NCI-H187 treated with DMSO at 0.1 percent for 48 hours (cell line): ENCODE measurements at places on chromosomes 2 and 18.

DNA sequence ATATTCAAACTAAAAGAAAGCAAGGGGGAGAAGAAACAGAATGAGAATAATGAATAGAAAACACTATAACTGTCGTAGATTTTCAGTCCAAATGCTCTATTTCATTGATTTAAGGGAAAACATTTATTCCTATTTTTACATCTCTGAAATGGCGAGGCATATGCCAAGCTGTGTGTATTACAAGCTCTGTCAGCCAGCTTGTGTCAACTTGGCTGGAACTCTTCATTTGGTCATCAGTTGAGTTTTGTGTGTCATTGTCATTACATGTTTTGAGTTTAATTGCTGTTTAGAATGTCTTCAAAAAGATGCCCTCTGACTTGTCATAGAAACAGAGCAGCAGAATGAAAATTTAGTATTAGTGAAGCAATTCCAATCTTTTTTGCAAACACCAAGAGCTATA, 8.1 kb upstream of the IL37 start:
- DNase-seq, result no peak

- DNase-seq, result no peak
Observed at GRCh38 chr18:62914871-62915392, 199.6 kb downstream of the PHLPP1 start.

DNA sequence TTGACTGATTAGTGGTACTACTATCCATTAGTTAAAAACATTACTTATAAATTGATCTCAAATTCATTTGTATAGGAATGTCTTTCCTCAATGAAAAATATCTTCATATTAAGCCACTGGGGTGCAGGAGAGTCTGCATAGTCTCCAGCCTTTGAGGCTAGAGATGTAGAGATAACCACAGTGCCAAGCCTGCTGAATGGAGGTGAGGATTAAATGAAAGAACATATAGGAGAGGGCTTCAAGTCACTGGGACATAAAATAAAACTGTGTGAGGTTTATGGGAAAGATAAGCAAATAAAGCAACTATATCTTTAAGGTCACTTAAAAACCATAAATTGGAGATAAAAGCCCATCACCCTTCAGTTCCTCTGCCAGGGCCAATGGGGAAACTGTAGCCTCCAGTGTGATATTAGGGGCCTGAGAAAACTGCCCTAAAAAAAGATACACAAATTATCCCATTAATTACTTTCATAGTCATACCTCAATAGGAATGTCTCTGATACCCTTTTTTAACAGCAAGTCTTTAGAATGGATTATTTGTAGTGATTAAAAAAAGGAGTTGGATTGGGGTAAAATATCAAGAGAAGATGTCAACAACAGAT, 27.6 kb downstream of the GALNT3 start:
- no peak for DNase-seq

GRCh38 chr2:128454980-128455720, 136.5 kb upstream of the HS6ST1 start:
- DNase-seq, result no peak

- no peak for DNase-seq
Observed at GRCh38 chr2:229370509-229370908, 99.4 kb upstream of the PID1 start.

GRCh38 chr2:119416299-119416923, 15.2 kb upstream of the TMEM37 start:
- no peak for DNase-seq

GRCh38 chr2:168499500-168499899, 43.4 kb downstream of the CERS6 start:
- no peak for DNase-seq

DNA sequence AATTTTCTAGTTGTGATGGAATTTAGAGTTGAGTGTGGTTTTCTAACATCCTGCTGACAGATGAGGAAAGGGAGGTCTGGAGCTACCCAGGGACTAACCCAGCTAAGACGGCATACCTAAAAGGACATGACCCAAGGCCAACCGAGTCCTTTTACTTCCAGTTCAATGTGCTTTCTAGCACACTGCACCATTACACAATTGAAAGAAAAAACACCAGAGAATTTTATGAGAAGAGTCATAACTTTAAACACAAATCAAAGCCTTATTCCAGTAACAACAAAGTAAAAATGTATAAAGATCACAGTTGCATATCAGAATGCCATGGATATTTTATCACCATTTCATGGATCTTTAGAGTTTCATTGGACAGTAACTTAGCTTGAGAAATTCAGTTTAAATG, 480.3 kb downstream of the MEIS1 start:
- no peak for DNase-seq

- no peak for DNase-seq
Observed at GRCh38 chr2:193963472-193964119, 1693.4 kb upstream of the SLC39A10 start.

GRCh38 chr2:112870841-112871835, 34.6 kb upstream of the IL1B start:
- no peak for DNase-seq

DNA sequence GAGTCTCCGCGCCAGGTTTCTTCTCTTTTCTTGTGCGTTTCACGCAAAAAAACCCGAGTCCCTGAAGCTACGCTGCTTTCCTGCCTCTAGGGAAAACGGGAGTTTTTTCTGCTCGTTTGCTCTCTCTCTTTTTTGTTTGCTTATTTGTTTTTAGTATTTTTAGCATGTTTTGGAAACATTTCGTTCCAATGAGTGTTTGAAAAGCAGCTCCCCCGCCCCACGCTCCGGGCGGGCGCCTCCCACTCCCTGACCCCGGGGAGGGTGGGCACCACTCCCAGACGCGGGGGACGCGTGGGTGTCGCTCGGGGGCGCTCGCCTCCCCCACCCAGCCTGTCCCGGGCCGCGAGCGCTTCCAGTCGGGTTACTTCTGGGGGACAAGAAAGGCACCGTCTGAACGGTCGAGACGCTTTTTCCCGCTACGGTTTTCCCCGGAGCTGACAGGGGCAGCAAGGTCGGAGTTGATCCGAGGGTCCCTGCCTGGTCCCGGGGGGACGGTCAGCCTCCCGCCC, 446 bp upstream of the EFHD1 start:
- DNase-seq, result no peak

DNA sequence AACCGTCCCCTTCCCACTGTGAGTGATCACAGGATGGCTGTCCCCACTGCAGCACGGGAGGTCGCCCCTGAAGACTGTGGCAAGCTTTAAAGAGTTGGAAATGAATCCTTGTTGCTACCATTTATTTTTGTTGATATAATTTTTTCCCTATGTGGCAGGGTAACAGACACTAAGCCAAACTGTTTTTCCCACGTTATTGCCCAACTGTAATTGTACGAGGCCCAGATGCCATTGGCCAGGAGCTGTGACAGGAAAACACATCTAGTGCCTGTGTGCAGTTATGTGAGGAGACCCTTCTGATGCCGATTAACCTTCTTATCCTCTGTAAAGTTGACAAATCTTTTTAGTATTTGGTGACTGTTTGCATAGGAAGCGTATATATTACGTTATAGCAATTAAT, 44.2 kb downstream of the MRPS9 start:
- DNase-seq, result no peak

DNA sequence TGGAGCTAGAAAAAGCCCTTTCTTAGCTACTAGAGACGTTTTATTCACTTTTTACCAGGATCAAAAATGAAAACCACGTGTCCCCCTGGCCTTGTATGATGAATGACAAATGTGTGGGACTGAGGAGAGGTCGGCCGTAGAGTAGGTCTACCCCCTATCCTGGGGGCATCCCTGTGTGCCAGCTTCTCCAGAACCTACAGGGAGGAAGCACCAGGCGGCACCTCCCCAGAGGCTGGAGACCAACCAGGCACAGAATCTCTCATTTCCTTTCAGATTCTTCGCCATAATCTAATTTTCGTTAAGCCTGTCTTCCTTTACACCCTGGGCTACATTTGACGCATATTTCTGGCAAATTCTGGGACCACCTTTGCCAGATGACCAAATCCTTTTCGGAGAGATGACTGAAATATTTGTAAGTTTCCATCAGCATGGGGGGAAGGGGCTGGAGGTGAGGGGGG, 15.9 kb downstream of the TWIST2 start:
- no peak for DNase-seq

- no peak for DNase-seq
Observed at GRCh38 chr2:195395362-195395761, 261.7 kb upstream of the SLC39A10 start.

DNA sequence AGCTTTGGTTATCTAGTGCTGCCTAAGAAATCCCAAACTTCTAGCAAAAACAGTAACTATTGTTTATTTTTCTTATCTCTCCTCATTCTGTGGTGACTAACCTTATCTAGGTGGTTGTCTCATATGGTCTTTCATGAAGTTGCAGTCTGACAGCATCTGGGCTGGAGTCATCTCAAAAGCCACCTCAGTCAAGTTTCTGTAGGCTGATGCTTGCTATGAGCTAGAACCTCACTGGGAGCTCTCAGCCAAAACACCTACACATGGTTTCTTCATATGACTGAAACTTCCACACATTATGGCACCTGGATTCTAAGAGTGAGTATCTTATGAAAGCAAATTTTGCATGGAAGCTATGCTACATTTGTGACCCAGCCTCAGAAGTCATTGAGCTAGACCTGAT, 596.4 kb upstream of the VRK2 start:
- no peak for DNase-seq

DNA sequence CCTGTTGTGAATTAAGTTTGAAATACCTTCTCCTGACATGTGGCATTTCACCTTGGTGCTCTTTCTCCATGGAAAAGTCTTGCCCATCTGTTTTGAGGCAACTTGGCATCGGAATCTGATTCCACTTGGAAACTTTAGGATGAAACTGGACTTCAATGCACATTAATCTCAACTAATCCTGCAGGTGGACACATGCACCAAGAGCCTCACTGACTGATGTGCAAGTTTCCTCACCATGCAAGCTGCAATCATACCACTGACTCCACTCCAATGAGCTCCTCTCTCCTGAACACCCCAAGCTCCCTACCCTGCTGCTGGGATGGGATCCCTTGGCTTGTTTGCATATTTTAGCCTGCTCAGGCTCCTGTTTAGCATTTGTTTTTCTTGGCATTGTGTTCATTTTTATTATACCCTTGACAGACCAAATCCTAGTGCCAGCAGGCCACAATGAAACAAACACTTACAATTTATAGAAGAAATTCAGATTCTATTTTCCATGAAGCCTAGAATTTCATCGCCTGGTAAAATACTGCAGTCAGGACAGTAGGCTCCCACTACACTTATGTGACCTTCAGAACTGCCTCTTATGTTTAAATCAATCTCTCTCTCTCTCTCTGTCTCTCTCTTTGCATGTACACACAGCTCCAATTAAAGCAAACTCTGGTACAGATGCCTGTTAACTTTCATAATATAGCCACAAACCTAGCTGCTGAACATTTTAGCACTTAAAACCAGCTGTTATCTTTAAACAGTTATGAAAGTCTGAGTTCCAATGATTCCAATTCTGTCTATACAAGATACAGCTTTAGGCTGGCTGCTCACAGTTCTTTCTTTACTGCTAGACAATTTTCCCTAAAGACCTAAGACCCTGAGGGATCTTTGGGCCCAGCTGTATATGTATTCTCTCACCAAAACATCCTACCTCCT, 141.5 kb downstream of the OSR1 start:
- DNase-seq, result no peak

- no peak for DNase-seq
Observed at GRCh38 chr2:218257390-218257981, 3.3 kb upstream of the GPBAR1 start.

DNA sequence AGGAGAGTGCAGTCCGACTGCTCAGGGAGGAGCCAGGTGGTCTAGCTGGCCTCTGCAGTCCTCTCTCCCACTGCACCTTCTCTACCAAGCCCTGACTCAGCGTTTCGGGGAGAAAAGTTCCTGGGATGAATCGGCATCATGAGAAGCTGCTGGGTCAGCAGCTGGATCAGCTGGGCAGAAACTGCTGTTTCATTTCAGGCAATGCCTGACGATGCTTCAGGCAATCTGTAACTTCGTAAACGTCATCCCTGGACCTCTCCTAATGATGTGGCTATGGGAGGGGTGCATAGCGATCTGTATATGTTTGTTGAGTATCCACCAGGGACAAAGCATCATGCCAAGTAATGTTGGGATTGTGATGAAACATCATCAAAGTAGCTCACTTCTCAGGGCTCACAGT, 20.7 kb downstream of the LIPG start:
- no peak for DNase-seq

DNA sequence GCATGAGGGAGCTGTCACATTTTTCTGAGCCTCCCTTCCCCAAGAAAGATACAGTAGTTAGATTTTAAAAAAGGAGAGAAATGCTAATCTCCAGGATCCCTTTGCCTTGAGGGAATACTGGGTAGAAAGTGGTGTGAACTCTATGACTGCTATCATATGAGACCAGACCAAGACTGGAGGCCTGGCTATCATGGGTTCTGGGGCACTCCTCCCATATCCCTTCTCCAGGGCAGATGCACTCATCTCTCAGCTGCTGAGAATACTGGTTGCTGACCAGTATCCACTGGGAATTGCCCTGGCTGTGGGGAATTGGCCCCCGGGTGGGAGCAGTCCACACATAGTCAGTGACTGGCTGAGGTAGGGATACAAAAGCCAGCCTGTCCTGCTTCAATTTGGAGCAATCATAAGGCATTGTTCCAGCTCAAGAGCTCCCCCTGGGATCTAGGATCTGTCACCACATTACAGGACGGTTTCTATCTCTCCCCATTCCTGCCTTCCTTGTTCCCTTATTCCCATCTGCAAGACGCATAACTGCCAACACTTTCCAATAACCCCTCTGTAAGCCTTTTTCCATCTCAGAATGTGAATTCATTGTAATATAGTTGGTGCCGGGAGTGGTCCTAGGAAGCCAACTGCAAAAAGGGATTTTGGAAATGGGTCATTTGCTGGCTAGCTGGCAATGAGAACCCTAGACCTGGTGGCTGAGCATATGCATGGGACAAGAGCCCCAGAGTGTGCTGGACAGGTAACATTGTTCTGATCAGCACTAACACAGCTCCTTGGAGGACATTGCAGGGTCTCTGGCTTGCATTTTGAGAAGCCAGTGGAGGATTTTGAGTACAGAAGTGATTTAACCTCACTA, 35.4 kb upstream of the REEP1 start:
- DNase-seq, result no peak

GRCh38 chr2:120959426-120959825, 223.8 kb downstream of the GLI2 start:
- no peak for DNase-seq

DNA sequence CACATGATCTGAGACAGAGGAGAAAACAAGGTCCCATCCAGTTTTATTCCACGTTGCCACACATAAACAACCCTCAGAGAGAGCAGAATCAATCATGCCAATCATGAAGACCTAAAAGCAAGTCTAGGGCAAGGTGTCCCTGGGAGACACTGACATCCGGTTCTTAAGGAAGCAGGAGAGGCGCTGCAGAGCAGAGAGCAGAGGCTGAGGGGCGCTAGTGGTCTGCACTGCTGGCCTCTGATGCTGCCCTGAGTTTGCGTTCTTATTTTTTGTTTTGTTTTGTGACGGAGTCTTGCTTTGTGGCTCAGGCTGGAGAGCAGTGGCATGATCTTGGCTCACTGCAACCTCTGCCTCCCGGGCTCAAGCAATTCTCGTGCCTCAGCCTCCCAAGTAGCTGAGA, 83.3 kb downstream of the SMIM21 start:
- DNase-seq, result no peak

DNA sequence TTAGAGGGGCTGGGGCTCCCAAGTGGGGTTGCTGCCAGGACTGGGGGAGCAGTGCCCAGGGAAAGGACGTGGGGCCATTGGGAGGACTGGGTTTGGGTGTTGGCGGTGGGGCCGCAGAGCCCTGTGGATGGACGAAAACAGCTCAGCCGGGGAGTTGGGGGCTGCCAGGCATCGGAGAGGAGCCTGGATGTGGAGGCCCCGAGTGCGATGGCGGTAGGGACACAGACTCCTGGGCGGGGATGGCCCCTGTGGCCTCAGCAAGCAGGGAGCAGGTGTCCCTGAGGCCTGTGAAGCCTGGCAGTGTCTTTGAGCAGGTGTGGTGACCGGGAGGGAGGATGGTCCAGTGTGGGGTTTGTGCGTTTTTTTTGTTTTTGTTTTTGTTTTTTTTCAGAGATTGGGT, 13.3 kb downstream of the CTDP1 start:
- no peak for DNase-seq
